ENCODE measurements at places on chromosomes 16 and 17. TPM values are rescaled to one million over a fixed set of nuclear protein-coding genes. Genes with fewer than 3 reads are reported as not detected.

DNA sequence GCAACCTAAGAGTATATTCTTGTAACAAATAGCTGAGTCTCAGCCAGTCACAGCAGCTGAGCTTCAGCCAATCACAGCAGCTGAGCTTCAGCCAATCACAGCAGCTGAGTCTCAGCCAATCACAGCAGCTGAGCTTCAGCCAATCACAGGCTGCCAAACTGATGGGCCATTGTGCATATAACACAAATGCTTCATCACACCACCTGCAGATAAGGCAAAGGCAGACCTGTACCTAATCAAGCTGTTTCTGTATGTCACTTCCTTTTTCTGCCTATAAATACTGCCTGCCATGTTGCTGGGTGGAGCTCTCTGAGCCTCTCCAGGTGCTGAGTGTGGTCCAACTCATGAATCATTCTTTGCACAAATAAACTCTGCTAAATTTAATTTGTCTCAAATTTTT is 19.9 kb downstream of the MYH13 start:
- DNase-seq = no peak

DNA sequence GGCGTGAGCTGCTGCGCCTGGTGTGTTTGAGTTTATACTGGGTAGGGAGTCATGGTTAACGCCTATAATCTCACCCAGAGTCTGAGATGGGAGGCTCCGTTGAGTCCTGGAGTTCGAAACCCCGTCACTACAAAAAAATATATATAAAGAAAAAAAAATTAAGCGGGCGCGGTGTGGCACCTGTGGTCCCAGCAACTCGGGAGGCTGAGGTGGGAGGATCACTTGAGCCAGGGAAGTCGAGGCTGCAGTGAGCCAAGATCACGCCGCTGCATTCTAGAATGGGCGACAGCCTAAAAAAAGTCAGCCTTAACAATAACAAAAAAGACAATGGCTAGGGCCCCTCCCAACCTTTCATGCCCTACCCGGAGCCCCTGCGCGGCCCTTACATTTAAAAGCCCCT is 17.2 kb upstream of the PRR14 start:
- no peak for DNase-seq

DNA sequence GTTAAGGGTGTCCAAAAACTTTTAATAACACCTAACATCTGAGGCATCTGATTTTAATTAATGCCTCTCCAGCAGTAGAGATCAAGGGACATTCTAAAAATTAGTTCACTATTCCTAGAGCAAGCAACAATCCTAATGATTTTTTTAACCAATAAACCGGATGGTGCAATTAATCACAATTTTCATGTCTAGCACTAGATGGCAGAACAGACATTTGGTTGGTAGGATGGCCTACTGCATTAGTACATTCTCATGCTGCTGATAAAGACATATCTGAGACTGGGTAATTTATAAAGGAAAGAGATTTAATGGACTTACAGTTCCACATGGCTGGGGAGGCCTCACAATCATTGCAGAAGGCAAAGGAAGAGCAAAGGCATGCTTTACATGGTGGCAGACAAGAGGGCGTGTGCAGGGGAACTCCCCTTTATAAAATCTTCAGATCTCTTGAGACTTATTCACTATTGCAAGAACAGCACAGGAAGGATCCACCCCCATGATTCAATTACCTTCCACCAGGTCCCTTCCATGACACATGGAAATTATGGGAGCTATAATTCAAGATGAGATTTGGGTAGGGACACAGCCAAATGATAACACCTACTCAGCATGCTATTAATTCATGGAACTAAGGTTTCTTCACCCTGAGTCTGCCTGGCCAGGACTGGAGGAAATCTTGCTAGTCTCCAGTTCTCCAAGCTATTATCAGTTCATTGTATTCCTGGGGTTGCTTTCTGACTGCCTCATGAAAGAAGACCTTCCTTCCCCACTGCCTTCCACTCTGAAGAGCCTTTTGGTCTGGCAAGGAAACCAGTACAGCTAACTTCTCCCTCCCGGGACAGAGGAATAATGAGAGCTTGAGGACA is 24.8 kb downstream of the HS3ST3A1 start:
- DNase-seq = no peak

DNA sequence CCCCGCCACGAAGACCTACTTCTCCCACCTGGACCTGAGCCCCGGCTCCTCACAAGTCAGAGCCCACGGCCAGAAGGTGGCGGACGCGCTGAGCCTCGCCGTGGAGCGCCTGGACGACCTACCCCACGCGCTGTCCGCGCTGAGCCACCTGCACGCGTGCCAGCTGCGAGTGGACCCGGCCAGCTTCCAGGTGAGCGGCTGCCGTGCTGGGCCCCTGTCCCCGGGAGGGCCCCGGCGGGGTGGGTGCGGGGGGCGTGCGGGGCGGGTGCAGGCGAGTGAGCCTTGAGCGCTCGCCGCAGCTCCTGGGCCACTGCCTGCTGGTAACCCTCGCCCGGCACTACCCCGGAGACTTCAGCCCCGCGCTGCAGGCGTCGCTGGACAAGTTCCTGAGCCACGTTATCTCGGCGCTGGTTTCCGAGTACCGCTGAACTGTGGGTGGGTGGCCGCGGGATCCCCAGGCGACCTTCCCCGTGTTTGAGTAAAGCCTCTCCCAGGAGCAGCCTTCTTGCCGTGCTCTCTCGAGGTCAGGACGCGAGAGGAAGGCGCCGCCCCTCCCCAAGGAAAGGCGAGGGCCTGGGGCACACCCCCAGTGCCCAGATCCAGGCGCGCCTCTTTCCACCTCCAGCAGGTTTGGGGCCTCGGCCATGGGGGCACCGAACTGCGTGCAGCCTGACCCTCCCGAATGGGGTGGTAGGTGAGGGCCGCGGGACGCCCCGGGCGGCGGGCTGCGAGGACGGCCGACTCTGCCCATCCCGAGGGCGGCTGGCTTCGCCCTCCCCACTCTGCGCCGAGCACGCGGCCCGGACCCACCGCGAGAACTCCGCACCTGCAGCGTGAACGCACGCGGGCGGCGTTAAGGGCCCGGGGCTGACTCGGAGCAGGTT is 664 bp downstream of the HBQ1 start:
- no peak for DNase-seq

DNA sequence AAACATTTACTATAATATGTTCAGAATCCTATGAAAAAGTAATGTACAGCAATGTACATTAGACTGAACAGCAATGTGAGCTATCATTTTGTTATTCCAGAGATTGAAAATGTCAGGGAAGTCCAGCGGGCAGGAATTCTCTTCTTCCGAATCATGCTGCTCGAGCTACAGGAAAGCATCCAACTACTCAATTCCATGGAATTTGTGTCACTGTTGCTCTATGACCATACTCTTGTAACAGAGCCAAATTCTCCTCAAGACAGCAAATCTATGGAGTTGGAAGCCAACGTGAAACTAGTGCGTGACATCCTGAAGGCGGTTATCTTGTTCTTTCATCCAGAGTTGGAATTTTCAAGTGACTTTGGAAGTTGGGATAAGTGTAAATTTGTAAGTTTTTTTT is 24.8 kb upstream of the NSRP1 start:
- DNase-seq = no peak

GRCh38 chr17:4955091-4955490 is 4.2 kb downstream of the ENO3 start:
- DNase-seq = no peak

- DNase-seq = no peak
These were observed 94.0 kb downstream of the CACNG1 start for GRCh38 chr17:67138392-67138791.

Gene PRDM7
- not detected for total RNA-seq

Gene NEUROD2
- not detected for total RNA-seq

Gene TBC1D3
- total RNA-seq = 1.9 TPM

Measured in heart right ventricle (tissue), 16 donors.